CD4-positive, alpha-beta T cell treated with Interleukin-4 for 1 hour (primary cell): ENCODE measurements at places on chromosomes 4 and X.

DNA sequence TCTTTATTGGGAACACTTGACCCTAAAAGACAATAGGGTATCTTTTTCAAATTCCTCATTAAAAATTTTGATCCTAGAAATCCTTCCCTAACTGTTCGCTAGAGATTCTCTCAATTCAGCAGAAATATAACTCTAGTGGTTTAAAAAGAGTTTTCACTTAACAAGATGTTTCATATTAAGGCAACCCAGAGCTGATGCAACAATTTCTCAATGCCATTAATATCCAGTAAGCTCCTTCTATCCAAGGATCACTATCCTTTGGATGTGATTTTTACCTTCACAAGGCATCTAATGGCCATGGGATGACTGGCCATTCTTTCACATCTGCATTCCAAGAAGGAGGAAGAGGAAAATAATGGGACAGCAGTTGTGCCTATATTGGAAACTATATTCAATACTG, 183.4 kb downstream of the ANKRD50 start:
- no peak for DNase-seq

DNA sequence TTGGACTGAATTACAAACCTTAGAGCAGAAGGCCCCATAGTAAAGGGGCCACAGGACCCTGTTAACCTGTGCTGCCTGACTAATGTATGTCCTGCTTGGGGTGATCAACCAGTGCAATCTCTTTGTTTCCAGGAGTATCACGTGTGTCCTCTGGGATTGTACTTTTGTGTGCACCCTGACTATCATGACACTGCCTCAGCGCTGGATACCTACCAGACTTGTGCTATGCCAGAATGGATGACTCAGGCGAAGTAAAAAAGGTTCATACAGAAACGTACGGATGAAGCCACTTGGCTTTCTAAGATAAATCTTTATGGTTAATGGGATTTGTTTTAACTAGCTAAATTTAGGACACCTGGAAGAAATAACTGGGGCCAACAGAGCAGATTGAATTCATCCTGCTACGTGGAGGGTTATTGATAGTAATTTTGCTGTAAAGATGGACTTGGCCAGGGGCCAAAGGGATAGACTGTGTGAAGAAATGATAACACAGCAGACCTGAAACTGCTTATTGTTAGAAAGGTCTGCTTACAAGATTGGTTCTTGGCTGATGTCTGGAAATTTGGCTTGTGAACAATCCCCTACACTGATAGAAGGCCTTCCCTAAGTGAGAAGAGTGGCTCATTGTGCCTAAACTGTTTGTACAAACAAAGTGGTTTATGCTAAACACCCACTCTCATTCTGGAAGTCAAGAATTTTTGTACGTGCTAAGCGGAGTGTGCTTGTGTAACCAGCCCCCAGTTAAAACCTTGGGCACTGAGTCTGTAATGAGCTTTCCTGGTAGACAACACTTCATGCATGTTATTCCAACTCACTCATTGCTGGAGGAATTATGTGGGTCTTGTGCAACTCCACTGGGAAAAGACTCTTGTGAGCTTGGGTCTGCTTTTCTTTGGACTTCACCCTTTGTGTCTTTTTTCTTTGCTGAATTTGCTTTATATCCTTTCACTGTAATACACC, 750.5 kb upstream of the HTR2C start:
- DNase-seq, result no peak

GRCh38 chr4:8258552-8259212, 10.9 kb upstream of the HTRA3 start:
- no peak for DNase-seq

- no peak for DNase-seq
Observed at GRCh38 chr4:173280998-173281397, 53.2 kb downstream of the HMGB2 start.

- DNase-seq, result no peak
Observed at GRCh38 chr4:1015179-1015578, 3.8 kb downstream of the FGFRL1 start.

- DNase-seq, result peak; percentile 18
Observed at GRCh38 chr4:152663203-152664066, 16.4 kb downstream of the TMEM154 start.

- DNase-seq, result no peak
Observed at GRCh38 chr4:143405075-143405730, 68.5 kb downstream of the GAB1 start.

DNA sequence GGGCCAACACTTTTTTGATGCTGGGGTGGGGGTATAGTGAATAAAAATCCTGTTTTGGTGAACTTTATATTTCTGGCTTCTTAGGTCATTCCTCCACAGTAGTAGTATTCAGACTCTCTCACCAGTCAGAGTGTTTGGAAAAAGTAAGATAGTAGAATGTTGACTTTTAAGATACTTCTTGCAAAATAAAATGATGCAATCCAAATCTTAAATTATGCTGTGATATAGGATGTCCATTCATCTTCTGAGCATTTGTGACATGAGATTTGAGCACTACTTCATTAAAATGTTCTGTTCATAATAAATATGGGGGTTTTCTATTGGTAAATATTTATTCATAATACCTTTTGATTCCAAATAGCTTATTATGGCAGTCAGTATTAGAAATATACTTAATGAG, 70.1 kb downstream of the BMP2K start:
- DNase-seq, result no peak

DNA sequence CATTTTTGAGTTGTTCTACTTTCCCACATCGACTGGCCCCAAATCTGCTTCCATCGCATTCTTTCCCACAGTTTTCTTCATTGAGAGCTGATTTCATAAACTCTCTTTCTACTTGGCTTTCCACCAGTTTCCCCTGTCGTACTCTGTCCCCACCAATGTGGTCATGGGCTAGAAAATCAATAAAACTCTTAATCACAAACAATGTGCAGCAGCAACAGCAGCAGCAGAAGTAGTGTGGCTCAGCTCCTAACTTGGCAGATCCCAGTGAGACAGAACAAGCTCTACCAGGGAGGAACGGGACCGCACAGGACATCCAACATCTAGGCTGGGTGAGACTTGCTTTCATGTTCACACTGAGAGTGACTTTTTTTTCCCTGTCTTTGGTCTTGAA, 3.1 kb upstream of the SETD7 start:
- DNase-seq, result no peak

DNA sequence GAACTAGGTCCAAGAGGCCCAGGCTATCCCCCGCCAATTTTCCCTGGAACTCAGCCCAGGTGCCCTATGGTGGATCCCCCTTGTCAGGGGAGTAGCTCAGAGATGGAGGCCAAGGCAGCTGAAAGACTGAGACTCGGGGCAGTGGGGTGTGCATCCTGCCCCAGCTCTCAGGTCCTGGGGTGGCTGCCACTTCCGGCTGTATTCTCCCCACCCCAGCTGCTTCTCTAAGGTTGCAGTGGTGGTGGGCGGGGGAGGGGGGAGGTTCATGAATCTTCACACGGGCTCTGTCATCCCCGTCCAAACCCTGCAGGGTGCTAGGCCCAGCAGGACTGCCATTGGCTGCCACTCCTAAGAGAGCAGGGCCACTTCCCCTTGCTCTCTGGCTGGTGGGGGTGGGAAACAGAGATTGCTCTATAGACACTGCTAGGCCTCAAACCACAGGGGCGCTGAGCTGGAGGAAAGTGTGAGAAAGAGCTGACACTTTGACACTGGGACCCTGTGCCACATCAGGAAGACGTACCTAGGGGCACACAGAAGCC, 1.5 kb downstream of the SASH3 start:
- peak; percentile 87 for DNase-seq

GRCh38 chrX:51665981-51666380, 16.6 kb downstream of the CENPVL2 start:
- no peak for DNase-seq

DNA sequence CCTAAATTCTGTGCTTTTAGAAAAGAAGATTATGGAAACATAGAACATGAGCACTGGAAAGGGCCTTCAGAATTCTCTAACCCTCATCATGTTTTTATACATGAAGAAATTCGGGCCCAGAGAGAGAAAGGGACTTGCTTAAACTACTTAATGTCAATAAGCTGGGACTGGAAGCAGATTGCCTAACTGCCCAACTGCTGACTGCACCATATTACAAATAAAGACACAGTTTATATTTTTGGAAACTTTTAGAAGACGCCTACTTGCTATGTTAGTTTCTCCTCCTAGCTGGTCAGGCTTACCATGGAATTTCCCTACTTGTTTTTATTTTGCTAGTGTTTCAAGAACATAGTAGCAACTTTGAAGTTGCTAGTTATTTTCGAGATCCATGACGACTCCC, 47.1 kb downstream of the SLC9A6 start:
- no peak for DNase-seq

- DNase-seq, result no peak
Observed at GRCh38 chr4:7886007-7886973, 53.4 kb downstream of the AFAP1 start.

GRCh38 chr4:100208964-100209363, 18.7 kb upstream of the DDIT4L start:
- no peak for DNase-seq

GRCh38 chrX:52979568-52979967, 21.2 kb upstream of the FAM156A start:
- no peak for DNase-seq

- DNase-seq, result no peak
Observed at GRCh38 chr4:30005995-30006394, 714.2 kb upstream of the PCDH7 start.

GRCh38 chr4:148007314-148007760, 275.4 kb downstream of the ARHGAP10 start:
- DNase-seq, result peak; percentile 19

DNA sequence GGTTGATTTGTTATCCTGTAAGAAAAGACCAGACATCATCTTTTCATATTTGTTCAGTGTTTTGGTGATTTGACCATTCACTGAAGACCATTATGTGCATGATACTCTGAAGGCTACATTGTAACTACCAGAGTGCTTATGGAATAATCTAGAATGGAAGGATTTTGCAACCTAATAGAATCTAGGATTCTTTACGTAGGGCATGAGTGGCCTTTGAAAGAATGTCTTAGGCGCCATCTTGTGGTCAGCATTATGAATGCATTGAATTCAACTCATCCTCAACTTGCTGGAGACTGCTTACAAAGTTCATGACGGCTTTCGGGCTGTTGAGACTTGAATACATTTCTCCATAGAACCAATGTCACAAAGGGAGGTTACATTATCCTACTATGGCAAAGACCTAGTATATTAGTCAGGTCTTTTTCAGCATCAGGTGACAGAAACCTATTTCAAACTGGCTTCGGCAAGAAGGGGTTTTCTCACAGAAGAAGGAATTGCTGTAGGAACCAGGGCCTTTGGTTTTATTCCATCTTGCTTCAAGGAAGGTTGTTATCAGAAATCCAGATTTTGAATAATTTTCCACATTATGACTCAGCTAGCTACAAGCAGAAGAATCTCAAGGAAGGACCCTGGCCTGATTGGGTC, 104.1 kb downstream of the GPAT3 start:
- peak; percentile 71 for DNase-seq

- no peak for DNase-seq
Observed at GRCh38 chr4:2024683-2025082, 15.9 kb upstream of the NELFA start.
